AG10803 (cell line): ENCODE measurements at places on chromosomes 4 and X.

DNA sequence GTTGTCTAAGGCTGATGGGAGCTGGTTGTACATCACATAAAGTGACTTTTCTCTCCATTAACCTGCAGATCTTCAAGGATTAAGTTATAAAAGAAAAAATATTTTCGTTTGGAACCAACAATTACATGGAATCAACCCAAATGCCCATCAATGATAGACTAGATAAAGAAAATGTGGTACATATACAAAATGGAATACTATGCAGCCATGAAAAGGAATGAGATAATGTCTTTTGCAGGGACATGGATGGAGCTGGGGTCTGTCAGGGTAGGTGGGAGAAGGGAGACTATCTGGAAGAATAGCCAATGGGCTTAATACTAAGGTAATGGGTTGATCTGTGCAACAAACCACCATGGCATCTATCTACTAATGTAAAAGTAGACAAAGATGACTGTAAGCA, 313.2 kb downstream of the FSTL5 start:
- DNase-seq, result no peak

- no peak for DNase-seq
Measured at GRCh38 chr4:175351473-175351872, 433.3 kb downstream of the ADAM29 start.

- no peak for DNase-seq
Measured at GRCh38 chr4:105434940-105435339, 38.9 kb downstream of the PPA2 start.

DNA sequence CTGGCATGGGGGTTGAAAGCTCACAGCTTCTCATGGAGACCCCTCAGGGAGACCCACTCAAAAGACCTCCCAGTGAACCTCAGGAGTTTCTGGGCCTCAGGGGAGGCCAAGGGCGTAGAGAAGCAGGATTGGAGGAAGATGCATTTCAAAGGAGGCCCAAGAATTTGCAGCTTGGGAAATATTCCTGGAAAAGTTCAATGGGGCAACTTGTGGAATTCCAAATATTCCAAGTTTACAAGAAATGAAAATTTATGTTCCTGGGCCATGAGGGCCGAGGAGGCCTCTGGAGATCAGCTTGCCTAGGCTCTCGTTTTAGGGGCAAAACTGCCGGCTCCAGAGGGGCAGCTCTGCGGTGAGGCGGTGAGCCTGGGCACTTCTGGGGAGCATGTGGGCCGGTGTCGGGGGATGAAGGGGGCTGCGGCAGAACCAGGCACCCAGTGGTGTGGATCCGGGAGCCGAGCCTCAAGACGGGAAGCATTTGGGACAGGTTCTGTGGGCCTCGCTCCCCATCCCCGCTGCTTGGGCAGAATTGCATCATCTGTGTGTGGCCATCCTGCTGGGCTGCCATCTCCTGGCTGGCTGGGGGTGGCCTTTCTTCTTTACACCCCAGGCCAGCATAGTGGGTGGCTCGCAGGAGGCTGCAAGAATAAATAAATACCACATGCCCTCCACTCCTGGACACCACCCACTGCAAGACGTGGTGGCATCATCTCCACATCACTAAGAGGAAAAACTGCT, 54.6 kb upstream of the GPR78 start:
- peak; percentile 88 for DNase-seq
